ENCODE measurements at places on chromosomes 12 and 14. TPM values are rescaled to one million over a fixed set of nuclear protein-coding genes. Genes with fewer than 3 reads are reported as not detected.

- DNase-seq, result no peak
These were observed at the start of gene PAH for GRCh38 chr12:102917026-102917787. Gene PAH (minus strand): TSS chr12:102917244. CDS start chr12:102917130, 114 bp downstream.

- DNase-seq, result no peak
These were observed 14.6 kb upstream of the GNG2 start for GRCh38 chr14:51845811-51846210.

- no peak for DNase-seq
These were observed 321.4 kb downstream of the ATP23 start for GRCh38 chr12:58262796-58263195.

- DNase-seq, result no peak
These were observed 58.5 kb downstream of the DIO2 start for GRCh38 chr14:80152763-80153162.

Gene BCL2L2
- total RNA-seq, result 7.1 TPM

Gene MSRB3
- 43.5 TPM for total RNA-seq
